Activated naive CD8-positive, alpha-beta T cell treated with anti-CD3 and anti-CD28 coated beads, Interleukin-2, amount 50 U/mL, for 24 hours (primary cell): ENCODE measurements at places on chromosomes 12 and 14.

DNA sequence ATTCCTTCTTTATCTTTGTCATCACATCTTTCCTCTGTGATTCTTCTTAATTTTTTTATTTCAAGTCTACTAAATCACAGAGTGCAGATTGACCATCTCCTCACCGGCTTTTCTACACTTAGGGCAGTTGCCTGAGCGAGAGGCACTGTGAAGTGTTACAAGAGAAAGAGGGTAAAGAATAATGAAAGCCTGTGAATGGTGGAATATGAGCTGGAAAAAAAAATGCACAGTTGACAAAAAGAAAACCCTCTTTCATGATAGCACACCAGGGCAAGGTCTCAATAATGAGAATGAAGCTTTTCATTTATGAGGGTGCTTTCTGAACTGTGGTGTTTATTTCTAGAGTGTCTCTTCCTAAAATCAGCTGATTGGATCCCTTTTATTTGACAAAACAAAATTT lies 106.2 kb upstream of the PDE3A start:
- no peak for DNase-seq

- DNase-seq = no peak
Observed at GRCh38 chr14:31083781-31084180, 57.6 kb upstream of the STRN3 start.

- DNase-seq = no peak
Observed at GRCh38 chr14:77240336-77240915, 30.6 kb downstream of the NGB start.

DNA sequence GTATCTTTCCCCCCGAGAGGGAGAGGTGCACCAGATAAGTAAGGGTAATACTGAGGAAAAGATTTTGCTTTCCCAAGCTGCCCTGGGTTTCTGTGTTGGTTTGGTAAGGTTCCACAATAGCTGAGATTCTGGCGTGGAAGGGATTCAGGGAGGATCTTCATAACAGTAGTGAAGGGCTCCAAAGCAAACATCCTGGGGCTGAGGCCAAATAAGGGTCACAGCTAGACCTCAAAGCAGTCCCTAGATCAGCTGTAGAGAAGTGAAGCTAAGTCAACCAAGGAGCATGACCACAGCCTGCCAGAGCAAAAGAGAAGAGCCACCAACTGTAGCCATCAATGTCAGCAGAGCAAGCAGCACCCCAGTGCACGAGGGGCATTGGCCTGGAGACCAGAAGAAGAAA lies 73.2 kb upstream of the SLC35F4 start:
- no peak for DNase-seq

GRCh38 chr12:108825201-108825950 lies 32.0 kb downstream of the SSH1 start:
- DNase-seq = no peak

DNA sequence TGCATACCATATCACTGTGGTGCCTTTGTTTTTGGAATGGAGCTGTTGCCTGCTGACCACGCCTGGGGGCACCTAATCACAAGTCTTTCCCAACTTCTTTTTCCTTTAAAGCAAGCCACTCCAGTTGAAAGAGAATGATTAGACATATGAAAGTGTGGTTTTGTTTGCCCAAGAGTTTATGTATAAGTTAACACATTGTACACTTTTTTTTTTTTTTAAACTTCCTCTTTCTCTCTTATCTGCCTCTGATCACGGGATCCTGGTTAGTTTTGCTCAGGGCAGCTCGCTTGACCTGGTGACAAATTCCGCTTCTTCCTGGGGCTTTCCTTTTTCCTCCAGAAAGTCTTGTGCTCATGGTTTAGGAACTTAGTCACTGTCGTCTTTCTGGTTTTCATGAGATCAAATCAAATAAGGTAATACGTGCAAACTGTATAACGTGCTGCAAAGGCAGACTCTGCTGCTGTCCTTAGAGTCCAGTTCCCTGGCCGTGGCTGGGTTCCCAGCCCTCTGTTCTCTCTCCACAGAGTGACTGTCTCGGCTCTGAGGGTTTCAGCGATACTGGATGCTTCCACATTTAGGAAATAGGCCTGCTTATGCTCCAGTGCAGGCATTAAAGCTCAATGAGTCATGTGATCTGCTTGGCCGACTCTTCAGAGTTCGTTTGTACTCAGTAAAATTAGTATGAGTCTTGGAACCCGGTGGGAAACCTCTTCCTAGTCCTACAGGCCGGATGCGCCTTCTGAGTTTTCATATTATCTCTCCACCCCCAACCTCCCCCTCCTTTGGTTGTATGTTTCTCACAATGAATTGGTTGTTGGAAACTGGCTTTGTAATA lies 15.2 kb downstream of the RASSF3 start:
- DNase-seq = peak; percentile 25

DNA sequence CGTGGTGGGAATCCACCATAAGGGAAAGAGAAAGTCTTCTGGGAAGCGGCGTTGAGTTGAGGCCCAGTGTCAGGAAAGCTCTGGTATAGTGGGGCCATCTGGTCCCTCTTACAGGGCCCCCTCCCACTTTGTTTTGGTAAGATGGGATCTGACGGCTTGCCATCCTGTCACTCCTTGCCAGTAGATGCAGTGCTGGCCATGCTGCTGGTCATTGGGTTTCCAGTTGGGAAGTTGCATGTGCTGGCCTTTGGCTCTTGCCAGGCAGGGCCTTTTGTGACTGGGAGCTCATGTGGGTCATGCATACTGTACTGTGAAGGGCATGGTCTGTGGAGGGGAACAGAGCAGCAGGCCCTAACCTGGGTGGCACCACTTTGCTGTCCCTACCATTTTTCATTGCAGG lies 3.8 kb downstream of the TRAF3 start:
- DNase-seq = no peak

DNA sequence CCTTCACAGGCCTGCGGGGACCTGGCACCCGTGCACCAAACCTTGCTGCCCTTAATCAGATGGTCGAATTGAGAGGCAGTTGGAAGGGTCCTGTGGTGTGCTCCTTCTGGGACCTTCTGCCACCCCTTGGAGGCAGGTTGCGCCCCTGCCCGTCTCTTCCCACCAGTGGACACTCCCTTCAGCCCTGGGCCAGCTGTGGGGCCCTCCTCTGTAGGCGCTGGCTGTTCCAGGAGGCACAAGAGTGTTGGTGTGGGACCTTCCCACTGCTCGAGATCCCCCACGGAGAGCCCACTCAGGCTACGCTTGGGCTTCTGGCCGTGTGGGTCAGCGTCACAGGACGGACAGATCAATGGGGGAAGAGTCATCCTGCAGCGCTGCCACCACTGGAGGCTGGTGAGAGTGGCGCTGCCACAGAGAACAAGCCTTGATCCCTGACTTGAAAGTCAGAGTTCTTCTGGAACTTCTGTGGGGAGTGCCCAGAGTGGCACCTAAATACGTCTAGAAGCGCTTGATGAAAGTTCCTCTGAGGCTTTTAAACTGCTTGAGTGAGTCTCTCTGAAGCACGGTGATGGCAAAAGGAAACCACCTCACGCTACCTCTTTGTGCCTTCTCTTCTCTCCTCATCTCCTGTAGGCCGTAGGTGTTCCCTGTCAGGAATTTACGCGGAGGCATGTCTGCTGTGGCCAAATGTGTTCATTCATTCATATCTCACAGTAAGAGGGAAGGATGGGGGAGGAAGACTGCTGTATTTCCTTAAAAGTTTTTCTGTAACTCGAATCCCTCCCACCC lies 48.3 kb downstream of the TRAF3 start:
- no peak for DNase-seq

DNA sequence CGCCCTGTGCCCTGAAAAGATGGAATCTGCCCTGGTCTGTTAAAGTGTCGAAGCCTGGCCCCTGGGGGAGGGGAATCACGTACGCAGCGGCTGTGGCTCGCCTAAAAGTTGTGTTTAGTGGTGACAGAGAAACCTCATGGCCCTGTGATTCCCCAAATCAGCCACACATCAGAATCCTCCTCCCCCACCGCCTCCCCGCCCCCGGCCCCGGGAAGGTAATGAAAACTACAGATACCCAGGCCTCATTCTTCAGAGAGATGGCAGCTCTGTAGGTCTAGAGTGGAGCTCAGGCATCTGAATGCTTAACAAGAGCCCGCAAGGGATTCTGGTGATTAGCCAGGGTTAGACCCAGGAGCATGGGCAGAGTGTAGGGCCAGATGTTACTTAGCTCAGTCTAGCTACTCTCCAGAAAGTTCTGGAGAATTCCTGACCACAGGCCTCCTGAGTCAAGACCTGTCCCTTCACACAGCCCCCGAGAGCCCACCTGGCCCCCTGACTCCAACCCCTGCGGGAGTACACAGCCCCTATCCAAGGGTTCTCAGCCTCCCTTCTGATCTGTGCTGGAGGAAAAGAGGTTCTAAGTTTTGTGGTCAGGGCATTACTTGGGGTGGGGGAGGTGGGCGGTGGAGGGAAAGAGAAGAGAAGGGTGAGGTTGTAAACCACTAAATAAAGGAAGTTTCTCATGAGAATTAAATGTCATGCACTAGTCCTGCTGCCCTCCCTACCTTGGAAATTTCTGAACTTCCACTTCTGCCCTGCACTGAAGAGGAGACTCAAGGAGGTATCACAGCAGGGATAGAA lies 114.8 kb downstream of the PLXNC1 start:
- peak; percentile 79 for DNase-seq

DNA sequence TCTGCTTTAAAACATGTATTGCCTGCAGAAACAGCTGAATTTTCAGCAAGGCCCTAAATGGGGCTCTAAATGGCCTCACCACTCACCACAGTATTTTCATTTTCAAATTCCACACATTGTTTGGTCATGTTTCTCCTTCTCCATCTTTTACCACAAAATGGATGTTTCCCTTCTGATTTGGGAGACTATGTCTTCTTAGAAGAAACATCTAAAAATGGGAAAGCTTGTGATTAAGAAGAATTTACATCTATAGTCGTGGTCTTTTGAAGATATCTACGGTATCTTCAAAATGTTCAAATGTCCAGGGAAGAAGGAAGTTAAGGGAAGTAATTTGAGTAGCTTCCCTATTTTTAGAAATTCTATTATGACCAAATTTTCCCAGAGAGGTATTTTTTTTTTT lies 20.7 kb upstream of the TUBA1C start:
- DNase-seq = no peak

GRCh38 chr12:106585105-106585520 lies 2.3 kb downstream of the RFX4 start:
- DNase-seq = no peak

DNA sequence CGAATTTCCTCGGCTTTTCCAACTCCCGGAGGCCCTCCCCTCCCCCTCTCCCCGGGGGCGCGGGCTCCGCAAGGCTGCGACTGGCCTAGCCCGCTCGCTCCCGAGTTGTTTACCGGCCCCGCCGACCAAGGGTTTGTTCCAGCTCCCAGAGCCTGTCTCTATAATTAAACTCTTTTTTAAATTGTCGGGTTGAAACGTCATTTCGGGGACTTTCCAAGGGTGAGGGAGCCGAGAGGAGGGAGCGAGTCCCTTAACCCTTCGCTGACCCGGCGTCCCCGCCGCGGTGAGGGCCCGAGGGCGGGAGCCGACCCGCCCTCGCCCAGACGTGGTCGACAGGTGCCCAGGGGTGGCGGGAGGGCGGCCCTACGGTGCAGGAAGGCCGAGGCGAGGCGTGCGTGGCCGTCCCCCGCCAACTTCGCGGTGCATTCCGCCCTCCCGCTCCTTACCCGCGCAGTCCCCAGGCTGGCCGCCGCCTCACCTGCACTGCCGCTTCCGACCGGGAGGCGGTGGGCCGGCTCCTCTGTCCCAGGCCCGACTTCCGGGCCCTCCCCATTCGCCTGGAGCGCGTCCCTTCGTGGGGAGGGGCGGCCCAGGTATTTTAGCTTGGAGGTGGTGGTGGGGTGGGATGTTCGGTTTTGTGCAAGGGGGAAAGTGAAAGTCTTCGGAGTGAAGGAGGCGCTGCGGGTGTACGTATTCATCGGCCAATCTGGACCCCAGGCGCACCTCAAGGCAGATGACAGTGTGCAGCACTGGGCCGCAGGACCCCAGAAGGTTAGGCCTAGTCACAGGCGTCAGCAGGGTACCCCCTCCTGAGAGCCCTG lies 2.9 kb upstream of the ZFP36L1 start:
- DNase-seq = peak; percentile 79

- no peak for DNase-seq
Observed at GRCh38 chr14:53461858-53462257, 308.7 kb upstream of the DDHD1 start.

DNA sequence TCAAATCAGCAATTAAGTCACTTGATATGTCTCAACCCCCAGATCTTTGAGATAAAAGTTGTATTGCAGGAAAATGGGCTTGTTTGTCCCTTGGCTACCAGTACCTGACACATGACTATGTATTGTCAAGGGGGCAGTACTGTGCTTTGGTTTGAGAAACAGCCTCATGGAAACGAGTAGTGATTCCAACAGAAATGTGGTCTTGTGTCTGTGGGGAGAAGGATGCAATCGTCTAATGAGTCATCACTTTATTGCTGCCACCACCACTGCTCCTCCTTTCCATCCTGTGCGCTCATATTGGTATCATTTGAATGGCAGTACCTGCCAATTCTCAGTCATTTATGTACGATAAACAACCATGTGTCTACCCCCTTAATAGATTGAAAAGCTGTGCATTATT lies 72.8 kb upstream of the ARHGAP5 start:
- no peak for DNase-seq

GRCh38 chr12:5923751-5924150 lies 21.3 kb downstream of the ANO2 start:
- no peak for DNase-seq

DNA sequence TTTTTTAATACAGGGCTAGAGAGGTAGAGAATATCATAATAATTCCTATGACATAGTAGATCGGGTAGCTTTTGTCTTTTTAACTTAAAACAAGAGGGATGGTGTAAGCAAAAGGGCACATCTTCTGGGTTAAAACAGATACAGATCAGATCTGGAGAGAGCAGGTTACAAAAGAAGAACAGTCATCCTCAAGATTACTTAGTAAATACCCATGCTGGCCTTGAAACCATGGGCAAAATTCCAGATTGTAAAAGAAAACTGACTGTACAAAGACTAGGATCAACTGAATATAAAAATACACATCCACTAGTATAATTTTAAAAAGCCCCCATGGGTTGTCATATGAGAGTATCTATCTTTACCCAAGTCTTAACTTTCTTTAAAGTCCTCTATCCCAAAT lies 76.7 kb downstream of the MED13L start:
- no peak for DNase-seq

GRCh38 chr12:116975779-116976393 lies 65.1 kb downstream of the FBXW8 start:
- DNase-seq = no peak

GRCh38 chr14:74377976-74378690 lies 29.9 kb downstream of the VRTN start:
- no peak for DNase-seq

GRCh38 chr12:33192226-33192625 lies 247.4 kb downstream of the SYT10 start:
- DNase-seq = no peak

DNA sequence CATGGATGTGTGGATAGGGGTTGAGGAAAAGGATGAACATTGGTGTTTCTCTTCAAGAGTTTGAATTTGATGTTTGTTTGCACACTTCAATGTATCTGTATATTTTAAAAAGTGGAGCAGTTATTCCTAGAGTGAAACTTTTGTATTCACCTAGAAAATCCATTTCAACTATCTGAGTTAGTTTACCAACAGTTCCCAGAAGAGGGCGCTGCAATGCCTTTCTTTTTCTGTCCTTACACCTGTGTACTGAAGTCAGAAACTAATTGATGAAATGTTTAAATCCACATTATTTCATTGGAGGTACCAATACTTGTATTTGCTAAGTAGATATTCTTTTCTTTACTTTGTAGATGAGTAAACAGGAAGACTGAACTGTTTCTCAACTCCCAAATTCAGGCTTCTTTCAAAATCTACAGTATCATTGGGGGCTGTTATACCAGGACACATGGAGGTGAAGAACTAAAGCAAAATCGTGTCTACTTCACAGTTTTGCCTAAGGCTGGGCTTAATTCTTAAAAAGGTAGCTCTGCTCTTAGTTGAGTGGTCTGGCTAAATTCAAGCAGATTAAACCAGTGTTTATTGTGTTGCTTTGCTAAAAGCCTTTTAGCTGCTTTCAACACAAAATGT lies 26.6 kb upstream of the KLRB1 start:
- peak; percentile 84 for DNase-seq
